Right forelimb (tissue), 1 donor: ENCODE measurements at places on chromosomes 2 and 18.

GRCh38 chr2:60054571-60055340 lies 498.7 kb downstream of the BCL11A start:
- no peak for DNase-seq

- no peak for DNase-seq
Measured at GRCh38 chr2:3270095-3270478, 107.5 kb downstream of the EIPR1 start.

GRCh38 chr2:151027151-151027550 lies 234.5 kb downstream of the RBM43 start:
- no peak for DNase-seq

DNA sequence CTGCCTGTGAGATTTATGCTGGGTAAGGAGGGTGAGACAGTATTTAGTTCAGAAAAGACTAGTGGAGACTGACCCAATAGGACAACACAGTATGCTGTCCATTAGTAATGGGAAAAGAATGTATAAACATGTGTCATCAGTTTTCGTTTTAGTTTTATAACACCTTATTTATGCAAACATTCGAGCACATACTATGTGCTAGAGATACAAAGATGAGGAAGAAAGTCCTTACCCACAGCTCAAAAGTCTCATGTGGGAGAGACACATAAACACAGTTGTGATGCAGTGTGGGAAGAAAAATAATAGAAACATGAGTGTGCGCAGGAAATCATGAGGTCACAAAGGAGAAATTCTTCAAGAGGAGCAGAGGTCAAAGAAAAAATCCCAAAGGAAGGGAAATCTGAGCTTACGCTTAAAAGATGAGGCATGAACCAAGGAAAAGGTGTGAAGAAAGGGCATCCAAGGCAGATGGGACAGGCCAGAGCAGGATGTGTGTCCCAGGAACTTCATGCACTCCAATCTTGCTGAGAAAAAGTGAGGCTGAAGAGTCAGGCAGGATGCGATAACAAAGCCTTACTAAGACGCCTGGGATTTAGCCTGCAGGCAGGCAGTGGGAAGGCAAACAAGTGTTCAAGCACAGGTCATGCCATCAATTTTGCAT lies 8.1 kb downstream of the METTL21A start:
- no peak for DNase-seq

GRCh38 chr2:69645921-69646320 lies 2.4 kb upstream of the AAK1 start:
- no peak for DNase-seq

GRCh38 chr2:211014376-211014775 lies 458.0 kb downstream of the CPS1 start:
- no peak for DNase-seq

DNA sequence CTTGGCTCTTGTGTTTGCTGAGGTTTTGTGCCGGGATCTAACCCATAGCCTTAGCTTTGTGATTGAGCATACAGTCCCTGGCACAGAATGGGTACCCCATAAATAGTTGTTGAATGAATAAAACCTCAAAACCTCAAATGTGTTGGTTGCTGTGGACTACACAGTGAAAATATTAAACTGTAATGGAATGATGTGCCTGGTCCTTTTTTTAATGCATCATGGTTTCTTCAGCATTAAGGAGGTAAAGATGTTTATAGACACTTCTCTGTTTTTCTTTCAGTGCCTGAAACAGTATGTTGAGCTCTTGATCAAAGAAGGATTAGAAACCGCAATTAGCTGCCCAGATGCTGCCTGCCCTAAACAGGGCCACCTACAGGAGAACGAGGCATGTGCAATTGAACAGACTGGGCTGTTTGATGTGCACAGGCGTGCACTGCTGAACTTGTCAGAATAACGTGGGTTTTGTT lies 97.0 kb downstream of the RNF144A start:
- no peak for DNase-seq

- DNase-seq: no peak
Measured at GRCh38 chr2:220528180-220528675, 900.8 kb downstream of the SLC4A3 start.

DNA sequence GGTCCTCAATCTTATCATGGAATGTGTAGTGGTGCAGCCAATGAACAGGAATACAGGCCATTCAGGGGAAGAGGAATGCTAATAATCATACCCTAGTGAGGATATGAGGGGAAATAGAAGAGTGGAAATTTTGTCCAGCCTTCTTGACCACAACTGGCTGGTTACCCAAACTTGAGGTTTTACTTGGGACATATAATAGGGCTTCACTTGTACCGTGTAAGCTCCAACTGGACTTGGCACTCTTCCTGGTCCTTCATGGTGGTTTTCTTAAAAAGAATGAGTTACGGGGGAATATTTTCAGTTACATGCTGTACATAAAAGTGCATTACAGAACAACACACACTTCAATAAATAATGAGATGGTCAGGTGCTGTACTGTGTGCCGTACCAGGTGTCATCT lies 234.9 kb upstream of the RASGRP3 start:
- no peak for DNase-seq

GRCh38 chr2:214529514-214529913 lies 118.7 kb downstream of the VWC2L start:
- DNase-seq: no peak
